Tibial nerve (tissue), 4 donors: ENCODE measurements at places on chromosomes 2 and 18. TPM values are rescaled to one million over a fixed set of nuclear protein-coding genes. Genes with fewer than 3 reads are reported as not detected.

ABCG8 gene
- not detected for total RNA-seq

- DNase-seq = no peak
These were observed 5.7 kb upstream of the ALS2 start for GRCh38 chr2:201786471-201786870.

DNA sequence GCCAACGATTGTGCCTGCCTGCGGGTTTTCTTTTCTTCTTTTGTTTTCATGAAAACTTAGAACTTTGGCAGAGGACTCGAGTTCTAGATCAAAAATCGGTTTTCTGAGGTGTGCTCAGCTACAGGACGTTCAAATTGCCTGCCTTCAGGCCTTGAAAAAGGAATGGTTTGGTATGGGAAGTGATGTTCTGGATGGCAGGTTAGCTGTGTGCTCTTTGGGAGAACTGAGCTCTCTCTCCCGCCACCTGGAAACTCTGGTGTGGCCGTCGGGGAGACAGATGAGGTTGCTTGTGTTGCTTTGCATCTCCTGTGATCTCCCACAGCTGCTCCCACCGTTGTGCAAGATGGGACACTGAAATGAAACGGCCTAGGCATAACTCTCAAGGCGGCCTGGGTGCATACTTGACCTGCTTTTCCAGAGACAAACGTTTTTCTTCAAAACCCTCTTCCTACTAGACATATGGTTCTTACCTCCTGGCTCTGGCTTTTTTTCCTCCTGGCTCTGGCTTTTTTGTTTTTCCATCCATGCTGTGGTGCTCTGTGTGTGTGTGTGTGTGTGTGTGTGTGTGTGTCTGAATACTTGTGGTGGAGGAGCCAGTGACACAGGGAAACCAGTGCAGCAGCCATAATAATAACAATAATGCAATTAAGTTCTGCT, 2.0 kb downstream of the FMNL2 start:
- peak; percentile 44 for DNase-seq

GRCh38 chr2:160687629-160688028, 194.0 kb upstream of the RBMS1 start:
- DNase-seq = no peak

DNA sequence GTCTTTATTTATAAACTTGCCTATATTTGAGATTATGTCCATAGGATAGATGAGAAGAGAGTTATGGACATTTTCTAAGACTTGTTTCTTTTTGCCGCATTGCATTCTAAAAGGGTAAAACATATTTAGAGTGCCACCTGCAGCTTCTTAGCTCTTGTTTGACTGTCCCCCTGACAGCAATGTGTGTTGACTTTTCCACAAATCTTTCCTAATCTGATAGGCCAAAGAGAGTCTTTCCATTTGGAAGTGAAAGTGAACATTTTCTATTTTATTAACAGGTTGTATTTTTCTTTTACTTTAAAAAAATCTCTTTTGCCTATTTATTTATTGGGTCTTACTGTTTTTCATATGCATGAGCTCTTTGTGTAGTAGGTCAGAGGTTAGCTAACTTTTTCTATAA, 58.4 kb downstream of the FMNL2 start:
- no peak for DNase-seq

DNA sequence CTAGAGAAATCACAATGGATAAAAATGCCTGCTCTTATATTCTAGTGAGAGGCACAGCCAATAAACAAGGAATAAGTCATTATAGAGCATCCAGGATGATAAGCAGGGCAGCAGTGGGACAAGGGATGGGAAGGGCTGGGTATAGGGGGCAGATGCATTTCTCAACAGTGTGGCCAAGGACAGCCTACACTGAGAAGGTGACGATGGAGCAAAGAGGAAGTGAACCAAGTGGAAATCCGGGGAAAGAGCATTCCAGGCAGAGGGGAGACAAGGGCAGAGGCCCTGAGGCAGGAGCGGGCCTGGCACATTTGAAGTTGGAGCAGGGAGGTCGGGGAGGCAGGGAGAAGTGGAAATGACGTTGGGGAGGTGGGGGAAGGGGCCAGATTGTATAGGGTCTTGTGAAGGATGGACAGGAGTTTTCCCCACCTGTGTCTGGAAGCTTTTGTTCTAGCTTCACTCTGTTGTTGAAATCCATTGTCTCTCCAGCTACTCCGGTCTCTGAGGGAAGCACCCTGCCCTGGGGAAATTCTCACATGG, 17.6 kb downstream of the TMEM177 start:
- no peak for DNase-seq

DNA sequence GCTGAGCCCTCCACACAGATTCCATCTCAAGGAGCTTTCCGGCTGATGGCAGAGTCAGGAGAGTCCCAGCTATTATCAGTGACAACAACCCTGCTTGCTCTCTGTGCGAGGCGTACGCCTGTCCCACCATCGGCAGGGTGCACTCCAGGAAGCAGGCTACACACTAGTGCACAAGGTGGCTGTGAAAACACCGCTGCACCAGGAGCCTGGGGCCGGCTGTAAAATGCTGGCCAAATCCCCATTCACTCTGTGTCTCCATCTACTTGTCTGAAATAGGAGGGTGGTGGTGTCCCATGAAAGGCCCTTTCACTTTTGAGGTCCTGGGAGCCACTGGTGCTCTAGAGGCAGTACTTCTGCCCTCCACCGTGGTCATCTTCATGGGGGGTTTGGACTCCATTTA, 183.2 kb upstream of the SMAD2 start:
- no peak for DNase-seq

DNA sequence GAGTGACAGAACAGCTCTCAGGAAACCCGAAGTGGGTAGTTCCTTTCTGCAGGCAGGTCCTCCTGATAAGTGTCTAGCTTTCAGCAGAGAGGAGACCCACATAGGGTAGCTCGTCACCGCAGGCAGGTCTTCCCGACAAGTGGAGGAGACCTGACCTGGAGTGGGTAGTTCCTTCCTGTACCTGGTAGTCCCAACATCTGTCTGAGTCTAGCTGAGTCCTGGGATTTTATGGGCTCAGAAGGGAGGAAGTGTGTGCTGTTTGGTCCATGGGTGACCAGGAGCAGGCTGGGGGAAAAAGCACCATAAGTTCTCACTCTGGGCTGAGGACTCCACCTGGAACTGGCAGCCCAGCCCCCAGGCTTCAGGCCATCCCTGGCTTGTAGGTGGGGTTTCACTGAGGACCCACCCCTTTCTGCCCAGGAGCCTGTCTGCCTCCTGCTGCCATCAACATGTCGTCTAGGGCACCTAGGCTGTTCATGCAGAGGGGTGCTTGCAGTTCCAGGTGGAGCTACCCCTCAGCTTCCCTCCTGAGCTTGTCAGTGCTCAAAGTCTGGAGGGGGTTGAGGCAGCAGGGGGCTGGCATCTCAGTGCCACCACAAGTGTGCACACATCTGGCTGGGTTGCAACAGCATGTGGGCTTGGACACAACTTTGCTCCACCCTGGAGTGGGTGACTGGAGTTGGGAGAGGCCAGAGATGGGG, 9.4 kb downstream of the DYSF start:
- DNase-seq = no peak

REEP1 gene
- 0.39 TPM for total RNA-seq

DNA sequence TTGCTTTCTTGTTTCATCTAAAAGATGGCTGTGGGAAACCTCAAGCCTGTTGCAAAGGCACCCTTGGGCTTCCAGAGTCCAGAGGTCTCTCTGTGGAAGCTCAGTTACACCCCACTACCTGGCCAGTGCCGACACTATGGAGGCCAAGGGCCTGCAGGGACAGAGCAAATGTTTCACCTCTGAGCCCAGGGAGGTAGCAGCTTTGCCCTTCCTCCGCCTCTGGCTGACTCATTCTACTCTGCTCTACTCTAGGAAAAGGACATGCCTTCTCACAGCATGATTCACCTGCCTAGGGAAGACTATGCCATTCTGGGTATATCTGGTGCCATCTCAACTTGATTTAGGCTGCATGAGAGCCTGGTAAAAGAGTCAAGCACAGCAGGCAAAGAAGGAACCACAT, 12.2 kb downstream of the MYOM1 start:
- no peak for DNase-seq

DNA sequence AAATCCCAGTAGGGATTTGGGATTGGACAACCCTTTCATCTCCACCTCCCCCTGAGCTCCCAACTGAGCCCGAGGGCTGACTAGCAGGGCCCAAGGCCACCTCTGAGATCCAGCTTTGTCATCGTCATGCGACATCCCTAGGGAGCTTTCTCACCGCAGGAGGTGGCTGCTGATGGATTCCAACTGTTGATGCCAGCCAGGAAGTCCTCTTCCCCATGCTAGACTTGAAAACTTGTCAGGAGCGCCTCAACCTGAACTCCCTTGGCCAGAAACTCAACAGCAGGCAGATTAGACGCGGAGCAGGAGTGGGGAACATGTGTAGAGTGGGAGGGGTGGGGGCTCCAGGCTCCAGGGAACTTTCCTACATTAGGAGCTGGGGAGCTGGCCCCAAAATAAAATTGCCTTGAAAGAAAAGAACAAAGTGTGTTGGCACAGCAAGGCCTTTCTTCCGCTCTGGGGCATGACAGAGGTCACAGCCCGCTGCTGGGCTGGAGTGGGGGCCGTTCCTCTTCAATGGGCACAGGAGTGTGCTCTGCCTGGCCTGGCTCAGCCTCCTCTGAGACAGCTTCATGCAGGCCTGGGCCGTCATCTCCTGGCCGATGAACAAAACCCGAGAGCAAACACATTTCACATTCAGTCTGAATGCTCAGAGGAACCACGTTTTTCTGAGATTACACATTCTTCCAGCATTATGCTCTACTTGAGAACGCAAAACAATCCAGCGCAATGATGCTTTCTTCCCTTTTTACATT, 34.5 kb downstream of the EMILIN2 start:
- peak; percentile 61 for DNase-seq

- DNase-seq = no peak
These were observed 19.1 kb downstream of the SMAD4 start for GRCh38 chr18:51049137-51049536.
